ENCODE measurements at places on chromosomes 13 and 19.

GRCh38 chr19:40528078-40528477 lies 48.6 kb upstream of the SHKBP1 start:
- DNase-seq: no peak

DNA sequence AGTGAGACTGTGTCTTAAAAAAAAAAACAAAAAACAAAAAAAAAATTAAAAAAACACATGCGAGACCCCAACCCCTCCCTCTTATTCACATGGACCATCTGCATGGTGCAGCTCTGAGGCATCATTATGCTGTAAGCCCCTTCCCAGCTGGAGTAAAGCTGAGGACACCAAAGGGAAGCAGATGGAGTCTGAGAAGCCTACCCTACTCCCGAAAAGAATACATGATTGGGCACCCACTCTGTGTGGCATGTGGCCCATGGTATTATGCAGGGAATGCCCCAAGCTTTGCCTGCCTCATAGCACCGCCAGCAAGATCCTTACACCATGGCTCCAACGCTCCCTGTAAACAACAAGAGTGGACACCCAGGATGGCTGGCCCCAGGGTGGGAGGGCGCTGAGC lies 4.7 kb downstream of the PTH2 start:
- DNase-seq: no peak

- peak; percentile 77 for DNase-seq
Measured at GRCh38 chr13:94073007-94073744, 406.3 kb downstream of the DCT start.

- DNase-seq: no peak
Measured at GRCh38 chr19:4369888-4370260, 26.5 kb downstream of the MPND start.

DNA sequence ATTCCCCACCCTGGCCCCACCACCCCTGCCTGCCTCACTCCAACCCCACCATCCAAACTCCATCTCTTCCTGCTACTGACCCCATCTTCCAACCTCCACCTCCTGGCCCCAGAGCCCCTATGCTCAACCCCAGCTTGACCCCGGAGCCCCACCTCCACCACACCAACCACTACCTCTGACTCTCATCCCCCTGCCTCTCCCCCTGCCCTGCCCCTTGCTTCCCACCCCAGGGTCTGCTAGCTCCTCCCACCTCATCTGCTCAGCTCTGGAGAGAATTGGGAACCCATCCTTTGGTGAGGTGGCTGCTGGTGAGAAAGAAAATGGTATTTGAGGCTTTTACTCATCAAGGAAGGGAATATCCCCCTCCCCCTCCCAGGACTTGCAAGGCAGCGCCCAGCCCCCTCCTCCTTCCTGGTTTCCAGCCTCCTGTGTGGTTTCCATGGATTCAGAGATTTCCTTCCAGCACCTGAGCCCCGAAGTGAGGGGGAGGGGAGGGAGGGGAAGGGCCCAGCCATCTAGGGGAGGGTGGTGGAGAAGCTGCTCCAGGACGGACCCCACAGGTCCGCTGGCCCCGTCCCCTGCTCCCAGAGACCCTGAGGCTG lies 11.4 kb upstream of the PEPD start:
- no peak for DNase-seq

DNA sequence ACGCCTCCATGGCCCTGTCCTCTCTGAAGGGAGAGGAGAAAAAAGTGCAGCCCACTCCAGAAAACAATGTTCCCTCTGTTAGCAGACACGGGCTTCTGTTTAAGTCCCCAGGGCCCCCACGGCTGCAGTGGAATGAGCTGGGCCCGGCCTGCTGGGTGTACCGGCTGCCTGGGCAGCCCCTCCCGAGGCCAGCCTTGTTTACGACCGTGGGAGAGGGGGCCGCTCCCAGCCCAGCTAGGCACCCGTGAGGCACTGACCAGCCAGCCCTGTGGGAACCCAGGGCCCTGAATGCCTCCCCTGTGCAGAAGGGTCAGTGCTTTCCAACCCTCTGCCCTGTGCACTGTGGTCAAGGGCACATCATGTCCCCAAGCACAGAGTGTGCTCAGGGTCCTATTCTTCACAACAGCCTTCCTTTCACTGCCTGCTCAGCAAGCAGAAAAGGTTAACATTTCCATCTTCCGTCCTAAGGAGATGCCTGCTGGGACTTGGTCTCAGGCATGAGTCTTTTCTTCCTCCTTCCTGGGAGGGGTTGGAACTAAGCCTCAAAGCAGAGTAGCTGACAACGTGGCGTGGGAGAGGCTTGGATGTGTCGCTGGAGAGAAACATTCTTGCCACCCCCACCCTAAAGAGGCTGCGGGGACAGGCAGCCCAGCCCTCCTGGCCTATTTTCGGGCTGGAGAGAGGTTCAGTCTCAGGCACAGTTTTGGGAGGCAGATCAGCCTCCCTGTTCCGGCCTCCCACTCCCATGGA lies 90.1 kb downstream of the RGCC start:
- peak; percentile 59 for DNase-seq

DNA sequence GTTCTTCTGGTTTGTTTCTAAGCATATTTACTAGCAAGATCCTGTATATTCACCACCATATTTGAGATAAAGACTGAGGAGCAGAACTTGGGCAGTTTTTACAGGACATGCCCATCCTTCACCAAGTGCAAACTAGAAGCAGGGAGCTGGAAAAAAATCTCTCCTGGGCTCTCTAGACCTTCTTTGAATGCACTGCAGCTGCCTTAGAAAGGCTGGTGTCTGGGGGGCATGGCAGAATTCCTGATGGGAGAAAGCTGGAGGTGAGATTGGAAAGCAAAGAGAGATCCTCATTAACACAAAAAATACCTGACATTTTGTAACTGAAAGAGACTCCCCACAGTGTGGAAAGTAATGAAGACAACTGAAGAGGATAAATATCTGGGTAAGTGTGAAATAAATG lies 1612.1 kb downstream of the OLFM4 start:
- no peak for DNase-seq

GRCh38 chr19:5141850-5142724 lies 173.2 kb downstream of the KDM4B start:
- DNase-seq: no peak

- peak; percentile 89 for DNase-seq
Measured at GRCh38 chr13:48492470-48493065, 40.3 kb downstream of the RCBTB2 start.

DNA sequence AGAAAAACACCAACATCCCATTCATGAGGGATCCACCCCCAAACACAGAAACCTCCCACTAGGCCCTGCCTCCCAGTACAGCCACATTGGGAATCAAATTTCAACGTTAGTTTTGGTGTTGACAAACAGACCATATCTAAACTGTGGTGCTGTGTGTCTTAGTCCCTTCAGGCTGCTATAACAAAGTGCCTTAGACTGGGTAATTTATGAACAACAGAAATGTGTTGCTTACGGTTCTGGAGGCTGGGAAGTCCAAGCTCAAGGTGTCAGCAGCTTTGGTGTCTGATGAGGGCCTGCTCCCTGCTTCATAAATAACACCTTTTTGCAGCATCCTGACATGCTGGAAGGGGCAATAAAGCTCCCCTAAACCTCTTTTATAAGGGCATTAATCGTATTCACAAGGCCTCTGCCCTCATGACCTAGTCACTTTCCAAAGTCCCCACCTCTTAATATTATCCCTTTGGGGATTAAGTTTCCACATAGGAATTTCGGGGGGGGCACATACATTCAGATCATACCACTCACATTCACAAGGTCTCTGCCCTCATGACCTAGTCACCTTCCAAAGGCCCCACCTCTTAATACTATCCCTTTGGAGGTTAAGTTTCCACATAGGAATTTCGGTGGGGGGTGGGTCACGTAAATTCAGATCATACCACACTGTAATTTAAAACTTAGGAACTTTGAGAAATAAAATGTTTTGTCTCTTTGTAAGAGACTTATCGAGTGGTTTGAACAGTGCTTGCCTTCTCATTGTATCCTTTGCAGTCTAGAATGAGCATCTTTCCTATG lies 27.5 kb downstream of the ZNF507 start:
- DNase-seq: peak; percentile 61

- DNase-seq: no peak
Measured at GRCh38 chr13:112938680-112939079, 30.3 kb upstream of the MCF2L start.

GRCh38 chr19:48623556-48624066 lies 4.3 kb downstream of the SPHK2 start:
- no peak for DNase-seq

- no peak for DNase-seq
Measured at GRCh38 chr13:41716236-41716635, 244.7 kb downstream of the VWA8 start.

DNA sequence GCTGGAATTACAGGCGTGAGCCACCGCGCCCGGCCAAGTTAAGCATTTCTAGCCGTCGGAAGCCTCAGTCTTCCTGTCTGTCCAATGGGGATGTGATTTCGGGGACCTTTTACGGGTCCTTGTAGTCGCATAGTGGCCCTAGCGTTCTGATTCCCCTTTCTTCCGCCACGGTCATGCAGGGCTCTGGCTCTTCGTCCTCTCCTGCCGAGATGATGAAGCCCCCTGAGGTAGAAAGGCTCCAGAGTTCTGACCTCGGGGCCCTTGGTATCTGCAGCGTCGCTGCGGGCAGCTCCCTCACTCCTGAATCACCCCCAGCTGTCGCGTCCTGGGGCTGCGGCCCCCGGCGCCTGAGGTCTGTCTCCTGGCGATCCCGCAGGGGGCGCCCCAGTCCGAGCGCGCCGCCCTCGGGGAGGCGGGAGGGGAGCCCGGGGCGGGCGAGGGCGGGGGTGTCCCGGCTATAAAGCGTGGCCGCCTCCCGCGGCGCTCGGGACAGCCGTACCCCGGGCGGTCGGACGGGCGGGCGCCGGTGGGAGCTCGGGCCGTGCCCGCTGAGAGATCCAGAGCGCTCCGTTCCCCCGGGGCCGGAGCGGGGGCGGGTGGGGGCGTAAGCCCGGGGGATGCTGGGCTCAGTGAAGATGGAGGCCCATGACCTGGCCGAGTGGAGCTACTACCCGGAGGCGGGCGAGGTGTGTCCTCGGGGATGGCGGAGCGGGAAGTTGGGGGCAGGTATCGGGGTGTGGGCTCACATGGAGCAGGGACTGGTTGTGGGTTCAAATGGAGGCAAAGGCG lies at the start of gene FOXA3:
TSS of gene FOXA3 (plus strand) at position 487 of the 789 bp plus-strand sequence. CDS start at position 618, 131 bp downstream.
- peak; percentile 63 for DNase-seq

DNA sequence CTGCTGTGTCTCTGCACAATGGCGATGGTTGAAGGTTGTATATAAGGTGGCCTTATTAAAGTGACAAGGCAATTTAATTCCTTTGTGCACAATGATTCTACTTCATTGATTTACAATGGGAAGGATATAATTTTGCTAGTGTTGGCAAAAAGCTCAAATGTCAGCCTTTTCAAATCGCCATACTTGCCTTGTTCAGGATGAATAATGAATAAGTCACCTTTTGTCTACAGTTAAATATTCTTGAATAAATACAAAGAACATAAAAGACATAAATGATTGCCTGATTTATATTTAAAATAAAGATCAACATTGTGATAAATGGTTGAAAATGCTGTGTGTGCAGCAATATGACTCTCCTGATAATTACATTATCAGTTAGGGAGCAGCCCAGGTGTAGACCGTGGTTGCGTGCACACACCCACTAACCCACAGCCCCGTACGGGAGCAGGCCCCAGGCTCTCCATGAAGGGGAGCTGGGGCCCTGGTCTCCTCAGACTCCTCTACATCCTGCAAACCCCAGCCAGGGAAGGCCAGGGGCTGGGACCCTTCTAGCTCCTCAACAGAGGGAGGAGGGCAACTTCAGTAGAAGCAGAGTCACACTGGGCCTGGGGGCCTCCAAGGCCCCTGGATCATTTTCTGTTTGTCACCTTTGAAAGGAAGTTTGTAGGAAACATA lies 64.9 kb downstream of the TEX29 start:
- DNase-seq: no peak

DNA sequence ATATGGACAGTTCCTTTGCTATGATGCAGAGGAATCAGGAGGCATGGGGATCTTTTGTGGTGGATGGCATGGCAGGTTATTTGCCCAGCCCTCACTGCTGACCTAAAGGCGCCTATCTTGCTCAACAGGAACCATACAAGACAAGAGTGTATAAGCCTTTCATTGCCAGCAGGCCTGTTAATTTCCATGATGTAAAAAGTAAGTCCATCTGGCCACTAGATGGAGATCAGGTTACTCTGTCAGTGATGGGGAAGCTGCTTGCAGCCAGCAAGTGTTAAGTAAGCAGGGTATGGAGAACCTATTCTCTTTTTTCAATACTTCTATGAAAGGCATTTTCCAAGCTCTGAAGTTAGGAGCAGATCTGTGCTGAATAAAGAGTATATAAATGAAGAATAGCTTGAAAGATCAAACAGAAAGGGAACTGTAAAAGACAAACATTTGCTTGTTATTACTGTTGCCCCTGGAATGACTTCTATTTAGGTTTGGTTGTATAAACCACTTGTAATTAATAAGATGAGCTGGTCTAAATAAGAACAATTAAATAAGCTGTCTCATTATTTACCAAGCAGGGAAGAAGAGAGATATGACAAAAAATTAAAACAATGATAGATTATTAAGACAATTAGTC lies 210.9 kb downstream of the RGCC start:
- DNase-seq: peak; percentile 89

GRCh38 chr19:16454351-16454918 lies 17.3 kb downstream of the EPS15L1 start:
- DNase-seq: no peak

- peak; percentile 90 for DNase-seq
Measured at GRCh38 chr19:41218615-41219507, at the start of gene AXL. TSS of gene AXL (plus strand) at chr19:41219223. CDS start at chr19:41219393, 170 bp downstream.

DNA sequence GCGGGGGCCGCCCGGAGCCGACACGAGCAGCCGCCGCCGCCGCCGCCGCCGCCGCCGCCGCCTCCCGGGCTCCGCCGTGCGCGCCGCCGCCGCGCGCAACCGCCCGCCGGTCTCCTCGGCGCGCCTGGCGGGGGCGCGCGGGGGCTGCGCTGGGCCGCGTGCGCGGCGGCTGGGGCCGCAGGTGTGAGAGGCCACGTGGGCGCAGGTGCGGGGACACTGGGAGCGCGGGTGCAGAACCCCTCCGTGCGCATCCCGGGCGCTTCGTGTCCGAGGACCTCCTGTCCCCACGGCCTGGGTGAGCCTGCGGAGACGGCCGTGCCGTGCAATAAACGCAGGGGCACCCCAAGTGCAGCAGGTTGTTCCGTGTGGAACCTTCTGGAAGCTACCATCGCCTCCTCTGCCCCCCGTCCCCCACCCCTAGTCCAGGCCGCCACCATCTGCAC lies at the start of gene LINGO3:
TSS of gene LINGO3 (minus strand) at position 41 of the 443 bp plus-strand sequence. CDS start 16,378 bp downstream, outside the sequence.
- DNase-seq: no peak

- no peak for DNase-seq
Measured at GRCh38 chr13:41199079-41199478, 4.7 kb upstream of the KBTBD7 start.

Measured in LHCN-M2 (cell line).